Activated CD8-positive, alpha-beta memory T cell treated with anti-CD3 and anti-CD28 coated beads for 1 hour (primary cell): ENCODE measurements at places on chromosomes 1 and 21.

DNA sequence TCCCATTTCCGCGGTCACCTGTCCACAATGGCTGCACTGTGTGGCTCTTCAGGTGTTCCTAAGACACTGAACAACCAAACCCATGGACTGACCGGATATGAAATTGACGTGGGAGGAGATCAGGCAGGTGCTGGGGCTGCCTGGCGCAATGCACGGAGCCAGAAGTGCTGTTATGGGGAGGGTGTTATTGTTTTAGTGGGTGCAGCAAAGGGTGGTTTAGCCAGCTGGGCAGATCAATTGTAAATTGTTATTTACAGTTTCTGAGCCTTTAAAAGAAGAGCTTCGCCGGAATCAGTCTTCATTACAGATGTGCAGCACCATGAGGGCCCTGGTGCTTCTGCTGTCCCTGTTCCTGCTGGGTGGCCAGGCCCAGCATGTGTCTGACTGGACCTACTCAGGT is at the start of gene CA6:
CA6 (plus strand) TSS at position 301 of the 400 bp plus-strand sequence; CDS start at position 320, 19 bp downstream.
- no peak for DNase-seq

DNA sequence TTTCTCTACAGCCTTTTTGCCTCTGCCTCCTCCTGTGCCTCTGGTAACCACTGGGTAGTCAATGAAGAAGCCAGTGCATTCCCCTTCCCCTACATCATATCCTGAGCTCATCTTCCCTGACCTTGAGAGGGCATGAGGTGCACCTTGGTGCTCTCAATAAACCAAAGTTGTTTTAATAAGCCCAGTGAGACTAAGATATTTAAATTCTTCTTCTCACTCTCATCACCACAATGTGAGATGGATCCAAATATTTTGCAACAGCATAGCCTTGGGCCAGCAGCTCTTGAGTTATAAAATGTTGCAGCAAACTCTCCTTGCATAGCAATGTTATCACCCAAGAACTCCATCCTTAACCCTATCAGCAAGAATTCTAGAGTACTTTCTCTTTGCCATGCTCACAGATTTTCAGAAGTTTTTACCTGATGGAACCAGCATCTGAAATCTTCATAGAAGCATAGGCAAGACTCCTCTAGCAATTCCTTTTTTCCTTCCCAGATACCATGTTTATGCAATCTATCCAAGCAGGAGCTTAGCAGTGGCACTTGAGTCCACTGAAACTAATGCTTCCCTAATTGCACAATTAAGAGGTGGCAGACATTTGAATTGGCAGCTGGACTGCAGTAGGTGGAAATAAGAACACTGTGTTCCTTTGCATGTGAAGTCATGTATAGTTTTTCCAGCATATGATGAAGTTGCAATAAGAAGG is 36.8 kb downstream of the CDC7 start:
- DNase-seq, result no peak

DNA sequence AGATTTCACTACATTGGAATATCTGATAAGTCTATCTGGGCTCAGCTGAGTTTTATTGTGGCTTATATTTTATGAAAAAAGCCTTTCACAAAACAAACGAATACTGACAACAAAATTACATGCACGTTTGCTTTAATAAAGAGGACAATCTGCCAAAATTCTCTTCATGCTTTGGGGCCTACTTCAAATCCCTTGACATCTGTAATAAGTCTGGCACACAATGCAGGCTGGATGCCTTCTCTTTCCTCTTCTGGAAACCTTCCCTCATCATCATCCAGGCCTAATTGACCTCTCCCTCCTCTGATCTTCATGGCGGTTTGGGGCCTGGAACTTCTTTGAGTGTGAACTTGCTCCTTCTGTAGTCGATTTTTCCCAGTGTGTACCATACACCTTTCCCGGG is 70.3 kb downstream of the MAP10 start:
- DNase-seq, result no peak

- no peak for DNase-seq
Measured at GRCh38 chr1:93623436-93623835, 58.2 kb downstream of the BCAR3 start.

- DNase-seq, result no peak
Measured at GRCh38 chr1:205496661-205497060, 7.8 kb upstream of the CDK18 start.

DNA sequence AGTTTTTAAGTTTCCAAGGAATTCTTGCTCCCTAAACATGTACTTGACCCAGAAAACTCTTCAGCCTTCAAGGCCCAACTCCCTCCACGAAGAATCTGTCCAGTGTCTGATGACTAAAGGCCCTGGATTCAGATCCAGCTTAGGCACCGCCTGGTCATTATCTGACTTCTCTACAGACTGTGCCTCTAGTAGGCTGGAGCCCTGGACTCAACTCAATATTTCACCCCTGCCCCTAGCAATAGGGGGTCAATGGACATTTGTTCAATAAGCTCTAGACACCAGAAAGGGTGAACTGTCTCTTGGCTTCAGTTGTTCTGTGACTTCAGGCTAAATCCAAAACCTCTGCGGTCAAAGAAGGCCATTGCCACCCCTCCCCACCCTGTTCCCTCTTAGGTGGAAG is 34.5 kb downstream of the NUAK2 start:
- DNase-seq, result no peak

DNA sequence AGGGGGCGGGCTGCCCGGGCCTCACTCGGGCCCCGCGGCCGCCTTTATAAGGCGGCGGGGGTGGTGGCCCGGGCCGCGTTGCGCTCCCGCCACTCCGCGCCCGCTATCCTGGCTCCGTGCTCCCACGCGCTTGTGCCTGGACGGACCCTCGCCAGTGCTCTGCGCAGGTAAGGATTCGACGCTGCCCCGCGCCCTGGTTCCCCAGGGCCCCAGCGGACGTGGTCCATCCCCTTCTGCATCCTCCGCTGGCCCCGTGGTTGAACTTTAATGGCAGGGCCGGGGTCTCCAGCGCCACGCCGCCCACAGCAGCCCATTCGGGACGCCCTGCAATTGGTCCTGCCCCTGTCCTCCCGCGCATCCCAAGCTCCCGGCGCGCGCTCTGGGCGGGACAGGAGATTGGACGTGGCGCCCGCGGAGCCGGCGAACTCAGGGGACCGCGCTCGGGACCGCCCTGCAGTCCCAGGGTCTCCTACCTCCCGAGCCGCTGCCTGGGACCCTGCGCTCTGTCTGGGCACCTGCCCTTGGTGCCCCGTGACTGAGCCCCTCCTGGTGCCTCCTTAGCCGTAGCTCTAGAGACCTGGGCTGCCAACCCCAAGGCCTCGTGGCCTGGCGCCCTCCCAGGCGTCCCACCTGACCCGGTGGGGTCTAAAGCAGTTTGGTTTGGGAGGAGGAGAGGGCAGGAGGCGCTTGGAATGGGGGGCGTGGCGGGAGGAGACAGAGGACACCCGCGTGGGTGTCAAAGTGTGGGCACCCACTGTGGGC is at the start of gene ALPL:
ALPL (plus strand) TSS at position 73 of the 762 bp plus-strand sequence. CDS start 44,659 bp downstream, outside the sequence.
- DNase-seq, result no peak

DNA sequence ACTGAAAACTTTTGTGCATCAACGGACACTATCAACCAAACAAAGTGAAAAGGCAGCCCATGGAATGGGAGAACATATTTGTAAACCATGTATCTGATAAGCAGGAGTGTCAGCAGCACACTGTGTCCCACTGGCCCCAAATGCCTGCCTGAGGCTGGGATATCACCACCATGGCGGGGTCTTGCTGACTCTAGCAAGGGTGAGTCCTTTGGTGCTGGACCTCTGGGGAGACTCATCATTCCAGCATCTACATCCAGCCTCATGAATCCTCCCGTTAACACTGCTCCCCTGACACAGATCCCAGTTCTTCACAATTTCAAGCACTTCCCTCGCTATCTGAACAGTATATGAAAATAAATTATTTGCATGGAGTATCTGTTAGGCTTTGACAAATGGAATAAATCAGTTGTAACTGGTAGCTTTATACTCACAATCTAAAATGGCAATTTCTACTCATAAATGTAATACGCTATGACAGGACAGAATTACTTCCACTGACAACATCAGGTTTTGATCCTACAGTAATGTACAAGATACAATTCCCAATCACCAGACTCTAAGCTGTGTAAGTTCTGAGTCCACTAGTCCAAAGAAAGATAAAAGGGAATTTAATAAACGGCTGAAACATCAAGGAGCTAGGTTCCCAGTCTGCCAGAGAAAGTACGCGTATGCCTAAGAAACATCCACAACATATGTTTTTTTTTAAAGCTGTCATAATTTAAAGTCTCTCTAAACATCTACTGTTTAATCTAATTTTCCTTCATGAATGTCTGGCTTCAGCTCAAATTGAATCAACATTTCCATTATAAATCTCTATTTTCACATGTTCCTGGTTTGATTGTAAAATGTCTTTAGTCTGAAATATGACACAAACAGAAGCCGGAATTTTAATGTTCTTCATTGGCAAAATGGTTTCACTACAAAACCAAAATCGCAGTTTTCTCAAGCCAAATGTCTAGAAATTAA is 95.1 kb downstream of the SIPA1L2 start:
- no peak for DNase-seq

DNA sequence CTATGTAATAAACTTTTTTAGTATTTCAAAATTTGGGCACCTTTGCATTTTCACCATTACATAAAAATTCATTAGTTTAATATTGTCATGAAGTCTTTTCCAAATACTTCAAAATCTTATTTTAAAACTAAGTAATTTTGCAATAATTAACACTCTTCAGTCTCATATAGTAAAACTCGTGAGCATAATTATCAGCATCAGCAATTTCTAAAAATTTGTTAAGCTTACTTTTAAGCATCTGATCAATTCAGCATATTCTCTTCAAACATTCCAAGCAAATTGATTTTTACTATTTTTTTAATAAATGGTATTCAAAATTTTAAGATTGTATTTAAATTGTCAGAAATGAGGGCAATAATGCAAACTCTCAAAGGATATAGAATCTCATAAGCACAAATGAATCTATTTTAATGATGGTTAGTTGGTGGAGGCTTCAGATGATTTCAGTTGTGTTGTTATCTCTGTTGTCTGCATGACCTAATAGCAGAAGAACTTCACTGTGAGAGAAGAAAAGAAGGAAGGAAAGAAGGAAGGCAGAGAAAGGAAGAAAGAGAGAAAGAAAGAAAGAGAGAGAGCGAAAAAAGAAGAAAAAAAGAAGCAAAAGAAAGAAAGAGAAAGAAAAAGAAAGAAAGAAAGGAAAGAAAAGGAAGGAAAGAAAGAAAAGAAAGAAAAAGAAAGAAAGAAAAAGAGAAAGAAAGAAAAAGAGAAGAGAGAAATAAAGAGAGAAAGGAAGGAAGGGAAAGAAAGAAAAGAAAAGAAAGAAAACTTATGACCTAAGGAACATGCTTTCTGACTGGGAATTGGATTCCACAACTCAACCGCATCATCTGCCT is 860.5 kb downstream of the NCAM2 start:
- no peak for DNase-seq

- no peak for DNase-seq
Measured at GRCh38 chr1:39173119-39173994, 31.1 kb upstream of the MACF1 start.

DNA sequence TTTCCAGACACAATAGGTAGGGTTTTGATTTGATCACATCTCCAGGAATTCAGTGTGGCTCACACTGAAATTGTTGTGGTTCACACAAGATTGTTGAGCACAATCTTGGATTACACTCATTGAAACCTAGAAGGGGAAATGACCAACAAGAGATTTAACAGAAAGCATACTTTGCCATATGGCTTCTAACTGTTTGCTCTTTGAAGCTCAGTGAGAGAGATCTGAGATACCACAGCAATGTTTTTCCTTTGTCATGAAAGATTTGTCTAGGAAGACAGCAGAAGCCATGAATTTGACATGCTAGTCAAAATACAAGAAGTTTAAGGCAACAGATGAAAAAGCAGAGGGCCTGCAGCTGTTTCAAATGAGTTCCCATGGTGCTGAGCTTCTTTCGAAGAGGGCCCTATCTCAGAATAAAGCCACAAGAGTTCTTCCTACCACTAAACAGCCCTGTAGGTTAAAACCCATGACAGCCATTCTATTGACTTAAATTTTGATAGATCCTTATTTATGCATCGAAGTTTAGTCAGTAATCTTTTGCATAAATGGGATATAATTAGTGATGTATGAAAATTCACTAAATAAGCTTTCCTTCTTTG is 650.4 kb downstream of the LTN1 start:
- DNase-seq, result no peak

- DNase-seq, result no peak
Measured at GRCh38 chr1:14539309-14539708, 59.2 kb upstream of the KAZN start.

- DNase-seq, result peak; percentile 3
Measured at GRCh38 chr1:62082456-62083363, 111.9 kb upstream of the L1TD1 start.

DNA sequence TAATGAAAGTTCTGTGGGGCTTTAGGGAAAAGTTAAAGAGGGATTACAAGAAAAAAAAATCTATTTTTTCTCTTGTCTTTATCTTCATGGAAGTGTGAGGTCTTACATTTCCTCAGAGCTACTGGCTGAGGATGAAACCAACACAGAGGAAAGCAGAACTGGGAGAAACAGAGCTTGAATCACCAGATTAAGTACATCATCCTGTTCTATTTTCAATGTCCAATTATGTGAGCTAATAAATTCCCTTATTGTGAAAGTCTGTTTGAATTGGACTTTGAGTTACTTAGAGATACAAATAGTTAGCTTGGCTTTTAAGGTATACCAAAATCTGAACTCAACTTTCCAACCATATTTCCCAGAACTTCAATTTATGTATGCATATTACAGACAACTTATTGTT is 69.2 kb downstream of the LPGAT1 start:
- no peak for DNase-seq

DNA sequence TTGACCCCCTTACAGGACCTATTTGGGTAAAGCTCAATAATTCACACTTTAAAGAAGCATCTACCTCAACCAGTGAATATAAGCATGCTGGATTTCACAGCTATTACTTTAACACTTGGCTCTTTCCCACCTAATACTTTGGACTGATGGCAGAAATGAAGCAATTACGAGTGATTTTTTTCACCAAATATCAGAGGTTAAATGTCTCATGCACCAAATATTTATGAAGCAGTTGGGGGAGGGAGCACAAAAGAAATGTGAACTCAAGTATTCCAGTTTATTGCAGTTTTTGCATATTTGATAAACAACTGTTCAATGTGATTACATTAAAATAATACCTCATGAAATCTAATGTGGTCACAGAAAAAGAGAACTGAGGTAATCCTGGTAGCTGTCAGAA is 223.6 kb downstream of the LRRC7 start:
- DNase-seq, result no peak

DNA sequence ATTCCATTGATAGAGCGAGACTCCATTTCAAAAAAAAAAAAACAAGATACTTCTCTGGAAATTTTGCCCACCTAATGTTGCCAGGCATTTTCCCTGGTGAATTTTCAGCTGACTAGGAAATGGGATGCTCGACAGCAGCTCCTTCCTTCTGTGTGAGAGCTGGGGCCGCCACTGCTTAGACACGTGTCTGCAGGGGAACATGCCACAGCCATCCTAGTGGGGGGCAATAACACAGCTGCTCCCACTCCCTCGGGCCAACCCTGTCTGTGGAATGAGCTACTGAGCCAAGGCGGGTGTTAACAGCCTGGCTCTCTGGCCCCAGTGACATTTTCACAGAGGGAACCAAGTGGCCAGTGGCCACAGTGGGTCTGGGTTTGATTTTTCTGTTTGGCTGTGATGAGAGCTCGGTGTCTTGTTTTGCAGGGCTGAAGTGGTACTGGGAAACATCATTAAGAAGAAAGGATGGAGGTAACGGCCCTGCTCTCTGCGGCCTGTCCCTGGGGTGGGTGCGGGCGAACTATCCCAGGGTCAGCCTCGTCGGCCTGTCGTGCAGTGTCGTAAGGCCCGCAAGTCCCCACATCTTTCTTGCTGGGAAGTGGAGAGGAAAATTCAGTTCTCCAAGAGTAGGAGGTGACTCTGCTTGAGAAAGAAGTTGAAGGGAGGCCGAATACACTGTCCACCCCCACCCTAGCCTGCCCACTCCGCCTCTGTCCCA is 39.2 kb downstream of the KCNAB2 start:
- DNase-seq, result no peak

GRCh38 chr1:99621340-99621901 is 24.5 kb upstream of the PALMD start:
- no peak for DNase-seq
